NCI-H1105 treated with DMSO at 0.1 percent for 48 hours (cell line): ENCODE measurements at places on chromosomes 3 and 15.

DNA sequence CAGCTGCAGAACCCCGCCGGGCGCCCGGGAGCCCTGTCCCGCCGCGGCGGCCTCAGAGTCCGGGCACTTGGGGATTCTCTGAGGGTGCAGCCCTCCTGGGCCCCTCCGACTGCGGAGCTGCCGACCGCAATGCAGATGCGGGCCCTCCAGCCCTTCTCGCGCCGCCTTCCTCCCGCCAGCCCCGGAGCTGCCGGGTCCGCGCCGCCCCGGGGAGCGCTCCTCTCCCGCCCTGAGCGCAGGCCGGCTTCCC, 320 bp upstream of the ACAN start:
- no peak for DNase-seq

DNA sequence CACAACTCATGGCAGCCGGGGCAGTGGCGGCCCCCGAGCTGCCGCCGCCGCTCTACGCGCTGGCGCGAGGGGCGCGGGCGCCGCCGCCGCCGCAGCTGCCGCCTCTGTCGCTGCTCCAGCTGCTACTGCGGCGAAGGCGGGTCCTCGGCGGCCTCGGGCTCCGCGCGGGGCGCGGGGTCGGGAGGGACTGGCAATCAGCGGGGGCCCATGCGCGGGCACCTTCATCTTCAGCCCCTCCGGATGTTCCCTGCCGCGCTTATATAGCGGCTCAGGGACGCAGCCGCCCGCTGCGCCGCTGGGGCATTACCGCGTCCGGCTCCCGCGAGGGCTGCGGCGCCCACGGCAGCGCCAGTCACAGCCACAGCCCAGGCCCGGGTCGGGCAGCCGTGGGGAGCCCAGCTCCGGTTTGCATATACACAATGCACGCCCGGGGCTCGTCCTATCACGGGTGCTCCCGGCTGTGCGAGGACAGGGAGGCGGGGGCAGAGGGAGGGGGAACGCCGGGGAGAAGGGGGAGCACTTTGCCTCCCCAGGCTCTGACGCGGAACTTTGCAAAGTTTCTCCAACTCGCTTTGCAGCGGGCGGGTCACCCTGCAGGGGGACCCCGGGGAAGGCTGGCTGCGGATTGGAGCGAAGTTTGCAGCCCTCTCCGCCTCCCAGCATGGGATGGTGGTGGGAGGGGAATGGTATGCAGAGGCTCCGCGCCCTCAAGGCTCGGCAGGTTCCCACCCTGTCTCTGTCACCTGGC, at the start of gene VGLL3:
Gene VGLL3, minus strand, starts transcription at position 416 of the 748 bp plus-strand sequence. Its CDS starts 406 bp downstream, at position 10.
- DNase-seq: peak; percentile 32

DNA sequence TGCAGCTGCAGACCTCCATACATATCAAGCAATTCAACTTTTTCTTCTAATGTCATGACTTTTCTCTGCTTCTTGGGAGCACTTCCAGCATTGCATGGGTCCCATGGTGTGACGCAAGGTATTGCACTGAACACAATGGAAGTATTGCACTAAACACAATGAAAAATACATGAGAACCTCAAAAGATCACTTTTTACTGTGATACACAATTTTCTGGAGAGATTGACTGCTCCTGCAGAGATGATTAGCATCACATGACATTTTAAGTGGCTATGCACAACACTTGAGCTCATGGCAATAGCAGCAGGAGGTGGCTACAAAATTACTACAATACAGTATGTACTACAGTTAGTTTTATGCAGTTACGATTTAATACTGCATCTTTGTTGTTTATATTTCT, 113.5 kb upstream of the BHLHE40 start:
- DNase-seq: peak; percentile 3

DNA sequence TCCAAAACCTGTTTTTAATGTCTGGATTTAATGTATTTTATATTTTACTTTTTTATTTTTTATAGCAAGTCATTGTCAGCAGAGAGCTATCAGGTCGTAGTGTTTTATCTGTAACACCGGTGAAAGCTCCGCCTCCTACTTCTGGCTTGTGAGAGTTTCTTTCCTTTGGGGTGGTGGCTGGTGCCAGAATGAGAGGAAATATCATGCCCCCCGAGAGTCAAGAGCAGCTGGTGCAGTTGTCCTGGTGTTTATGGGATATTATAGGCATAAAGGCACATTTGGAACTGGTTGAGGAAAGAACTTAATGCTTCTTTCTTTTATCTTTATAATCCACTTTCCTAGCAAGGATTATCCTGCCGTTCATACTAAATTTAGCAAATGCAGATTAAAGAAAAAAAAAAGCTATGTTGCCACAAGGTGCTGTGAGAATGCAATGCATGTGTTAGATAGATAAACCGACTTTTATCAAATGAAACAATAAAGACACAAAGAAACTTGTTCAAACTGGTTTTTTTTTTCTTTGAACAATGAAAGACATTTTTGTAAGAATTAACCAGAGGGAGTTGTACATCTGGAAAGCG, 260.1 kb upstream of the PLSCR5 start:
- DNase-seq: no peak

DNA sequence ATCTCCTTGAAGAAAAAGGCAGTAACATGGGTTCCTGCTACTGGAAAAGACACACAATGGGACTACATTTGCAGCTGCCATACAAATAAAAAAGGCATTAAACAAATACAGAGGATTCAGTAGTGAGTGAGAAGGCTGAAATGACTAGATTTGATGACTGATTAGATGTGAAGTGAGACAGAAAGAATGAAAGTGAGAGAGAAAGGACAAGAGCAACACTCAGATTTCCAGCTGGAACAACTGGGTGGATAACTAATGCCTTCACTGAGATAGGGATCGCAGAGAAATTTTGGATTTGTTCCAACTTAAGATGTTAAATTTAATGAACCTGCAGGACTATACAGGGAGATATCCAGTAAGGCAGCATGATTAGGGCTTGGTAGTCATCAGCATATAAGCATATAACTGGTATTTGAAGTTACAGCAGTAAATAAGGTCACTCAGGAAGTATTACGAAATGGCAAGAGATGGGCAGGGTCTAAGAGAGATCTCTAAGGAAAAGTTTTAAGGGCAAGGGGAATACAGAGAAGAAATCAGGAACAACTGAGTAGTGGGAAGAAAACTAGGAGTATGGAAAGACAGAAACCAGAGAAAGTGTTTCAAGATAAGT, 8.2 kb downstream of the OSBPL11 start:
- no peak for DNase-seq

- no peak for DNase-seq
Measured at GRCh38 chr15:37075777-37076176, 24.6 kb downstream of the MEIS2 start.

DNA sequence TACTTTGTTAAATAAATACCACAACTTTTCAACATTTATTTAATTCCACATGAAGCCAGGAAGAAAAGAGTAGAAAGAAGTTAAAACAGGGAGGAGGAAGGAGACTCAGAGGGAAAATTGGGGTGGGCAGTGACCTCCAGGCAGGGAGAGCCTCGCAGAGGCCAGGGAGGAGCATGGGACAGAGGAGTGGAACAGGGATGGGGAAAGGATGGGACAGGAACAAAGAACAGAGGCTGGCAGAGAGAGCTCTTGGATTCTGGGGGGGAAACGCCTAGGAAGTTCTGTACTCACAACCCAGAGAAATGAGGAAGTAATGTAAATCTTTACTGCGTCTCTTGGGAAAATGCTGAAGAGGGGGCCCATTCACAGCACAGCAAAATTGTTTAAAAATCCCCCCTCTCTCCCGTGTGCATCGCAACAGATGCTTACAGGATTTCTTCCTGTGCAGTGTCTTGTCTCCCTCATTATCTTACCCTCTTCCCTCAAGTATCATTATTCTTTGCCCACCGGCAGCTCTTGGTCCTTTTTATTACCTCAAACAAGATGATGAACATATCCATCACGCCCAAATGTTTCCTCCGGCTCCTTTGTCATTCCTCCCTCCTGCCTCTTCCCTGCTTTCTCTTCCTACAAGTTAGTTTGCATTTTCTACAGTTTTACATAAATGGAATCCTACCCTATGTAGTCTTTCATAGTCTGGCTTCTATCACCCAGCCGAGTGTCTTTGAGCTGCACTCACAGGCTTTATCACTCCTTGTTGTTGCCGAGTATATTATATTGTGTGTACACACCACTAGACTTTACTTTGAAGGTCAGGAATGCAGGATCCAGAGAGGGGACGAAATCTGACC, 65.5 kb downstream of the ARHGAP31 start:
- no peak for DNase-seq

- DNase-seq: no peak
Measured at GRCh38 chr3:5092018-5092417, 30.1 kb upstream of the ARL8B start.

- DNase-seq: no peak
Measured at GRCh38 chr3:134644731-134645514, 5.9 kb downstream of the KY start.
